ENCODE measurements at places on chromosomes 2 and 18.

- no peak for DNase-seq
Measured at GRCh38 chr2:3642521-3643215, 15.3 kb upstream of the ALLC start.

DNA sequence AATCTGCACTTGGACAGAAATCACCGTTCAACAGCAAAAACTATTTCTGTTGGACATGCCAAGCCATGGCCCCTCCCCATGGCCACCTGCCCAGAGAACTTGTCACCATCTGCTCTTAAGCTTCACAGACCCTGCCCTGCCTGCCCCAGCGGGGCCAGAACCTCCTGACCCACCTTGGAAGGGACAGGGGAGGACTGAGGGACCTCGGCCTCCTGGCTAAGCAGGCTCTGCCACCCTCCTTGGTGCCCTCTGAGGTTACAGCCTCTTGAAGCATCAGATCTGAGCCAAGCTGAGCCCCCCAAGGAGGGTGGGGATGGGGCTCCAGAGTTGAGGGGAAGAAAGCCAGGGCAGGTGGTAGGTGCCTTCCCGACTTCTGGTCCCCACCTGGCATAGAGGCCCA lies 6.5 kb downstream of the TEX261 start:
- no peak for DNase-seq

DNA sequence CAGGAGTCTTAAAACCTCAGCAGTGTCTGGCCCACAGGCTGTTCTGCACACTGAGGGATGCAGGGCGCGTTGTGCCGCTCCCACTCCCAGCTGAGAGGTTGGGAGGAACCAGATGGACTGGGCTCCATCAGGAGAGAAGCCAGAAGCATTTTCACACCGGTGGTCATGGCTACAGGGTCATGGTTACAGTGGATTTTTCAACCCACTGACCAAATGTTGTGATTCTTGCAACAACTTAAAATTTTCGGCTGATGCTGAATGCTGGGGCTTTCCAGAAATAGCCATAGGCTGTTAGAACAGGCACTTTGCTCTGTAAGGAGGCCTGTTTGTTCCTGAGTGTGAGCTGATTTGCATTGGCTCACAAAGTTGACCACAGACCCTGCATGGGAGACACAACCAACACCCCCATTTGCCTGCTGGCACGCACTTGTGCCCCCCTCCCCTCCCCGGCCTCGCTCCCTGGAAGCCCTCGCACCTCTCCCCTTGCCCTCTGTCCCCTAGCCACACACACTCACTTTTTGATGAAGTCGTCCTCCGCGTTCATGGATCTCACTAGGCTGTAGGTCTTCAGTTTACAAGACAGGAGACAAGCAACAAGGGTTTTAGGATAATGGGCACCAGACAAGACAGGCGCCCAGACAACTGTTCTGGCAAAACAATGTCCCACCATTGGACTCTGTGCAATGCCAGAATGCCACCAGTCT lies 3.4 kb downstream of the LPIN1 start:
- DNase-seq, result peak; percentile 85

DNA sequence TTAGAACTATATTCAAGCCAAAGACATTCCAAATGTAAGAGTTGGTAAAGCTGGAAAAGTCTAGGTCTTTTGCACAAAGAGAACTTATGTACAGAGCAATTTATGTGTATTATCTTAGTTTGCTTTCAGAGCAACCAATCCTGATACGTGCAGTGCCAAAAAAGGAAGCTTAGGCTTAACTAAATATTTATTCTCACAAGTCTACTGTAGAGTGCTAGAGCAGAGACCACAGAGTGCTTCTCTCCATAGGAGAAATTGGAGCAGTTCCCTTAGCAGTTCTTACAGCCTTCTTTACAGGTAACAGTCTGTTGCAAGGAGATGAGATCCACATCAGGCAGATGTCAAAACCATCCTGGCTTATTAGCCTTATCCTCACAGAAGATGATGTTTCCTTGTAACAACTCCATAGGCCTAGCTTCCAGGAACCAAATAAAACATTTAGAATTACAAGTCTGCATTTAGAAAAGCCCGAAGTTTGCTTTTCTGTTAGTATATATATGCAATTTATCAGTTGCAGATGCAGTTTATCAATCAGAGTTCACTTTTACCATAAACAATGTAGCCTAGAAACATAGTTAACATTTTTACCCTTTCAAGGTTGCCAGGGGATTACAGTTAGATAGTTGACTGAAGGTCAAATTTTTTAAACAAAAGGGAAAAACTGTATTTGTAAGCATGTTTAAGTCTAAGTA lies 250.6 kb upstream of the KCNJ3 start:
- no peak for DNase-seq

DNA sequence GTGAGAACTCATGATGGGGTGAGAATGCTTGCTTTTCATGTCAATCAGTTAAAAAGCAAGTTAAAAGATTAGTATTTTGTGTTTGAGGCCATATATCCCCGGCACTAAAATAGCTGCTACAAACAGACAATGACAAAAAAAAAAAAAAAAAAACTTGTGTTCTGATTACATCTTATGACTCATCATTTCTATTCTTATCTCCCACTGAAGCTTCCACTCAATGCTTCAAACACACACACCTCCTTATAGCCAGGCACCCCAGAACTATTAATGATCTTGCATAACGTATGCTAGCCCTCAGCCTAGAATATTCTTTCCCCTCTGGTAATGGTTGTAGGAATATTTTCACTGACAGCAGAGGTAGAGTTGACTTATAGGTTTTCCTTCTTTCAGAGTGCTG lies 778.3 kb downstream of the TRIB2 start:
- DNase-seq, result no peak

DNA sequence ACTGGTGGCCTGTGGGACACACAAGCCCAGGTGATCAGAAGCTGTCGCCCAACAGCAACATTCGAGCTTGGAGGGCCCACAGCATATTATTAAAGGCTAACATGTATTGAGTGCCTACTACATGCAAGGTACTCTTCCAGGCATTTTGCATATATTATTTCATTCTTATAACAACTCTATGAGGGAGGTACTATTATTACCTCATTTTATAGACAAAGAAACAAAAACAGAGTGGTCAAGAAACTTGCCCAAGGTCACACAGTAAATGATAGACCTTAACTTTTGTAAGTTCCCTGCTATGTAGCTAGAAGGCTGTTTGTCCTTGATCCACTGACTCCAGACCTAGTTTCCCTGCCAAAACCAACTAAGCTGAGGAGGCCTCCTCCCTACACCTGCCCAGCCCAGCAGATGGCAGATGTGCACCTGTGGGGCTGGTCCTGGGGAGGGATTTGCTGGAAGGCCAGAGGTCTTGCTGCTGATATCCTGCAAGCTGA lies 35.7 kb downstream of the KANSL3 start:
- no peak for DNase-seq

GRCh38 chr2:82694431-82694830 lies 1764.6 kb downstream of the SUCLG1 start:
- DNase-seq, result no peak

DNA sequence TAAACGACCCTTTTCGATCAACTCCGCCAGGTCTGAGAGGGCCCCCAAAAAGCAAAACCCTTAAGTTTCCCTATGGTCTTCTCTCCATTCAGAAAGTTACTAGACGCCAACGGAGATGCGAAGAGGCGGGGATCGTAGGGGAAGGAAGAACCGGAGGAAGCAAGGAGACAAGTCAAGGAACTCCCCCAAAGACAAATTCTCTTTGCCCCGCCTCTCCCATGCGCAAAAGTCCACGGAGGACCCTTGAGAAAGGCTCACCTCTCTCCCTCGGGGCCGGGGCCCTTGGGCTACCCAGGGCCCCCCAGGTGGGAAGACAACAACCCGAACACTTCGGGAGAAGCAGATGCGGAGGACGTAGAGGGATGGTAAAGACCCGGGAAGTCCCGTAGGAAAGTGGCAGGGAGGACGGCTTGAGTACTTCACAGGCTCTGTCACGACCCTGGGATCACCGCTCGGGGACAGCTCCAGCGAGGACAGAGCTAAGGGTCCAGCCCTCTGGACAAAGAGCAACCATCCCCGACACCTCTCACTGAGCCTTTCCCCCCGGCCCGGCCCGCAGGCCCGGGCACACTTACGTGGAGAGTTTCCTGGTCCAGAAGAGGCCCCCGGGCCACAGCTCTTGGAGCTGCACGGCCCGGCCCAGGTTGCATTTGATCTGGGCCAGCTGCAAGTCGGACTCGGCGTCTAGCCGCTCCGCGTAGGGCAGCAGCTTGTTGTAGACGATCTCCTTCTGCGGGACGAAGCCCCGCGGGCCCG lies 647 bp downstream of the PSME4 start:
- peak; percentile 54 for DNase-seq

DNA sequence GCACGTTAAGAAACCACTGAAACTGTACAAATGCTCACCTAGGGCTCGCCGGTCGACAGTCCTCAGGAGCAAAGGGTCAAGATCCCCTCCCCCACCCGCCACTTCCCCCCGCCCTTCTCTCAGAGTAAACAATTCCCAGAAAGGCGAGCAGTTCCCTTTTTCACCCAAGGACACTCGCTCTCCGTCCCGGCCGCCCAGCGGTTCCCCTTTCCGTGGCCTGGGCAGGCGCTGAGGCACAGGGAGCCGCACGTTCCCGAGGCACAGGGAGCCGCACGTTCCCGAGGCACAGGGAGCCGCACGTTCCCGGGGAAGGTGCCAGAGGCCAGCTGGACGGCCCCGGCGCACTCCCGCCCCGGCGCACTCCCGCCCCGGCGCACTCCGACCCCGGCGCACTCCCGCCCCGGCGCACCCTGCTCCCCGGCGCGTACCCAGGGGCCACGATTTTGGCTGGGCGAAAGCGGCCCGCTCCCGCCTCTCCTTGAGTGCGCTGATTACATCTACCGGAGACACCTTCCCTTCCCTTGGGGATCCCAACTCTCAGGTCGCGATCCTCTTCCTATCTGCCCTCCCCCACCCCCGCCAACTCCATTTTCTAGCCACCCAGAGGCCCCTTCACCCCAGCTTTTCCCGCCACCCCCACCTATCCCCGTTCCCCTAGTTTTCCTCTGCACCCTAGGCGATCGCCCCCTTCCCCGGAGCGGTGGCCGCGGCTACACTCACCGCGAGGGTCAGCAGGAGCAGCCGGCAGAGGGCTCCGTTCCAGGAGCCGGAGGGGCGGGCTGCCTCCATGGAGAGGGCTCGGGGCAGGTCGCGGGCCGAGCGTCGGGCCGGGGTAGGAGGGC lies 817 bp downstream of the DSC2 start:
- DNase-seq, result peak; percentile 85

- no peak for DNase-seq
Measured at GRCh38 chr2:155867564-155867963, 465.0 kb downstream of the NR4A2 start.

All from inflammatory macrophage treated with lipopolysaccharide for 1 hour (primary cell).